ENCODE measurements at places on chromosomes 3 and 15.

GRCh38 chr3:75737831-75738493 lies 47.4 kb downstream of the ZNF717 start:
- DNase-seq, result no peak

GRCh38 chr15:58053315-58054153 lies 12.0 kb downstream of the ALDH1A2 start:
- no peak for DNase-seq

- no peak for DNase-seq
These were observed 71.0 kb downstream of the ATP10A start for GRCh38 chr15:25792128-25792527.

- no peak for DNase-seq
These were observed 315.6 kb downstream of the SOX2 start for GRCh38 chr3:182027366-182027765.

DNA sequence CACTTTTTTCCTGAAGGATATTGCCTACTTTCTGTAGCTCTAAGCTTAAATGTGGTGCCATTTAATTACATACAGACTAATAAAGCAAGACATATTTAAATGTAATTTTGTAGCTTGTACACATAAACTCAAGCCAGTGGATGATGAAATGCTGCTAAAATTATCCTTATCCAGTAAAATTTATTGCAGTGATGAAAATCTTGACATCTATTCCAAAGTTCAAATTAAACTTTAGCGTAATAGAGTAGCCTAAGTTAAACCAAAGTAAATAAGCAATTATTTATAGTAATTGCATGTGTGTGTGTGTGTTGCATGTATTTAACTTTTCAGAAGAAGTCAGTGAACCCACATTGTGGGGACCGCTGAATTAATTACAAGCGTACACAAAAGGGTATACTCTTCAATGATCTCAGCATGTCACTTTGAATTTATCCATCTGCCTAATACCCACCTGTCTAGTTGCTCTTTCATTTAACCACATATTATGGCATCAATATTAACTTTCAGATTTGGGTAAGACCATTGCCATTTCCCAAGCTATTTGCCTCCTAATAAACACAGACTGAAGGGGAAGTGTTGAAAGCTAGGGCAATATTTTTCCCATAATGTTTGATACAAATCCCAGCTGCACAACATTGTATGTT lies 85.0 kb downstream of the MECOM start:
- DNase-seq, result no peak

- DNase-seq, result no peak
These were observed 102.2 kb downstream of the COL6A6 start for GRCh38 chr3:130619196-130619595.

DNA sequence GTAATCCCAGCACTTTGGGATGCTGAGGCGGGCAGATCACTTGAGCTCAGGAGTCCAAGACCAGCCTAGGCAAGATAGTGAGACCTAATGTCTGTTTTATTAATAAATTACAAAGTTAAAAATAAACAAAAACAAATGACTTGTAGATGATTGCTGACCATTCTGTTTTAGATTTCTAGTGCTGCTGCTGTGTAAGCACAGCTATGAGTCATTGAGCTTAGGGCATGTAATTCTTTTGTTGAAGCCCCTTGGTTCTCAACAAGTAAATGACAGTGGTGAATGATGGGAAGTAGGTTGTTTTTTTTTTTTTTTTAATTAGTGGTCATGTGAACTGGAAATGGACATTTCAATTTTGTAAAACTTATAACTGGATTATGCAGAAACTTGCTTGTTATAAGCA lies 63.3 kb downstream of the LEO1 start:
- no peak for DNase-seq
